Activated T-cell treated with anti-CD3 and anti-CD28 coated beads, Interleukin-2, amount 50 U/mL, for 72 hours (primary cell): ENCODE measurements at places on chromosomes 2 and 18. TPM values are rescaled to one million over a fixed set of nuclear protein-coding genes. Genes with fewer than 3 reads are reported as not detected.

- no peak overlapping the region for H3K4me3 ChIP-seq
- H3K27me3 ChIP-seq, result no peaks in the 10 kb centered on the region
- no peak for DNase-seq
- no peaks in the 10 kb centered on the region for H3K36me3 ChIP-seq
- no peak overlapping the region for H3K27ac ChIP-seq
Observed at GRCh38 chr2:5316001-5316490, 376.1 kb upstream of the SOX11 start.

DNA sequence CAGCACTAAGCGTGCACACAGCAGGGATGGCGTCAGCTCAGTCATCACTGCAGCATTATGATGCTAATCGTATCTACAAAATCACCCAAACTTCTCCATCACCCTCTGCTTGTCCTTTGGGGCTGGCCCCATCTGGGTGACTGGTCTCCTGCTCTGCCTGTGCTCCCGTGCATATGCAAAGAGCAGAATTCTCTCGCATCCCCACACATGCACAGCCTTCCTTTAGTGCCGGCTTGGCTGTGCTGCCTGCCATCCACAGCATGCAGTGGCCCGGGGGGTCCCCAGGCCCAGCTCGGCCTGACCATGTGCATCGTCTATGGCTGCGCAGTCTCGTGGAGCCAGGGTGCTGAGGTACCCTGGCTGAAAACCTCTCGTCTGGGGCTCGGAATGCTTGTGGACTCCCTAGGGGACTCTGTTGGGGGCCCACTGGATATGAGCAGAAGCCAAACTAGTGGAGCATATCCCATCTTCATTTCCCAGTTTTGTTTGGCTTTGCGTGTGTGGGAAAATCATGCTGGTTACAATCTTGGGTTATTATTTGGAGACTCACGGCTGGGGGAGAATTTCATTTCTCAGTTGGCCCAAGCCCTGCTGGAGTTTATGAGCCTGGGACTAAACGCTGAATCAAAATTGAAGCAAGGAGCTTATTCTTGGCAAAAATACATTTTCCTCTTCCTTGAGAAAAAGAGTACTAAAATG, 70.9 kb upstream of the HS6ST1 start:
- H3K27me3 ChIP-seq, result no peaks in the 10 kb centered on the region
- H3K4me1 ChIP-seq, result no peaks in the 10 kb centered on the region
- H3K36me3 ChIP-seq, result no peaks in the 10 kb centered on the region
- H3K27ac ChIP-seq, result no peak overlapping the region
- H3K4me3 ChIP-seq, result no peak overlapping the region

- H3K36me3 ChIP-seq, result no peaks in the 10 kb centered on the region
- H3K27me3 ChIP-seq, result peaks cover 7% of the 10 kb centered on the region
- no peak overlapping the region for H3K4me3 ChIP-seq
- no peaks in the 10 kb centered on the region for H3K4me1 ChIP-seq
- DNase-seq, result no peak
- H3K27ac ChIP-seq, result no peak overlapping the region
Observed at GRCh38 chr2:16870491-16871076, 204.9 kb upstream of the CYRIA start.

DNA sequence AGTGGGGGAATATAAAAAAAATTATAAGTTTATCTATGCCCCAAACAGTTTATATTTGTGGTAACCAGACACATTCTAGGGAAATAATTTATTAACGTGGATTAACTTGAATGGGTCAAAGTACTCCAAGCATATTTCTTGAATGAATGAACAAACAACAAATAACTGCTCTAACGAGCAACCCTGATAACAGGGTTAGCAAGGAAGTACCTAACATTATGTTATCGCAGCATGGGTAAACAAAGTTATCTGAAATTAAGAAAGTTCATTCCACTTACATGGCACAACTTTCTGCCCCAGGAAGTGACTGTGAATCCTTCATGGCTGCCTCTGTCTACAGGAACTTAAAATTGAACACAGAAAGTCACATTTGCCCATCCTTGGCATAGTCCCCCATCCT, 812.9 kb upstream of the ACVR2A start:
- no peaks in the 10 kb centered on the region for H3K4me1 ChIP-seq
- H3K27ac ChIP-seq, result no peak overlapping the region
- H3K36me3 ChIP-seq, result no peaks in the 10 kb centered on the region
- DNase-seq, result no peak
- H3K4me3 ChIP-seq, result no peak overlapping the region
- peaks cover 21% of the 10 kb centered on the region for H3K27me3 ChIP-seq

DNA sequence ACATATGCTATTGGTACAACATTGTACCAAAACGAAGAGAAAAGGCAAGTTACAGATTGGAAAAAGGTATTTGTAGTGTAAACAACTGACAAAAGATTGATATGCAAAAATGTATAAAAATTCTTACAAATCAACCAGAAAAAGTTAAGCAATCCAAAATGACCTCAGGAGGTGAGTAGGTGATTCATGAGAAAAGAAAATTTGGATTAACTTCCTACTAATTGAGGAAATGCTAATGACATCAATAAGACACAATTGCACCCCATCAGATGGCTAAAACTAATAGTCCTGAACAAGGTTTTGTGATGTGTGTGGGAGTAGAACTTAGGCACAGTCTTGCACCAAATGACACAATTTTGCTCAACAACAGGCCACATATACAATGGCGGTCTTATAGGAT, 129.3 kb downstream of the COPS8 start:
- DNase-seq, result no peak
- no peaks in the 10 kb centered on the region for H3K4me1 ChIP-seq
- no peaks in the 10 kb centered on the region for H3K36me3 ChIP-seq
- no peak overlapping the region for H3K4me3 ChIP-seq
- no peak overlapping the region for H3K27ac ChIP-seq

- no peak overlapping the region for H3K27ac ChIP-seq
- no peak for DNase-seq
- H3K27me3 ChIP-seq, result no peaks in the 10 kb centered on the region
- no peak overlapping the region for H3K4me3 ChIP-seq
- no peaks in the 10 kb centered on the region for H3K36me3 ChIP-seq
Observed at GRCh38 chr2:18319987-18320386, 240.5 kb downstream of the RDH14 start.

- no peak for DNase-seq
- H3K36me3 ChIP-seq, result peaks cover 23% of the 10 kb centered on the region
Observed at GRCh38 chr18:12359515-12359927, 17.5 kb downstream of the AFG3L2 start.

- no peak overlapping the region for H3K4me3 ChIP-seq
- no peak overlapping the region for H3K27ac ChIP-seq
- no peaks in the 10 kb centered on the region for H3K27me3 ChIP-seq
- H3K36me3 ChIP-seq, result no peaks in the 10 kb centered on the region
Observed at GRCh38 chr2:211454679-211455078, 898.3 kb downstream of the CPS1 start.

DNA sequence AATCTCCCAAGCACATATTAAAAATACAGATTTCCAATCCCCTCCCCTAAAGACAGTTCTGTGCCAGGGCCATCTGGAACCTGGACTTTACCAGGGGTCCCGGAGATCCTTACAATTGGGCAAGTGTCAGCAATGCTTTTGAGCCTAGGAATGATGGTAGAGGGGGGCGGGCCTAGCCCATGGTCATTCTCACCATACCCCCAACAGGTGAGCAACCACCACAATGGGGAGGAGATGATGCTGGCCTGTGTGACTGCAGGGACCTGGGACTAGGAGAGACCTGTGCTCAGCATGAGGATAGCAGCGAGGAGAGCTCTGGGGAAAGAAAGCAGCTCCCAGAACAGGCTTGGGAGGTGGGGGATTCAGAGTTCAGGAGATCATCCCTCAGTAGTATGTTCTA, 13.9 kb upstream of the ASAP2 start:
- DNase-seq, result no peak
- no peak overlapping the region for H3K4me3 ChIP-seq
- no peak overlapping the region for H3K27ac ChIP-seq
- H3K36me3 ChIP-seq, result no peaks in the 10 kb centered on the region

DNA sequence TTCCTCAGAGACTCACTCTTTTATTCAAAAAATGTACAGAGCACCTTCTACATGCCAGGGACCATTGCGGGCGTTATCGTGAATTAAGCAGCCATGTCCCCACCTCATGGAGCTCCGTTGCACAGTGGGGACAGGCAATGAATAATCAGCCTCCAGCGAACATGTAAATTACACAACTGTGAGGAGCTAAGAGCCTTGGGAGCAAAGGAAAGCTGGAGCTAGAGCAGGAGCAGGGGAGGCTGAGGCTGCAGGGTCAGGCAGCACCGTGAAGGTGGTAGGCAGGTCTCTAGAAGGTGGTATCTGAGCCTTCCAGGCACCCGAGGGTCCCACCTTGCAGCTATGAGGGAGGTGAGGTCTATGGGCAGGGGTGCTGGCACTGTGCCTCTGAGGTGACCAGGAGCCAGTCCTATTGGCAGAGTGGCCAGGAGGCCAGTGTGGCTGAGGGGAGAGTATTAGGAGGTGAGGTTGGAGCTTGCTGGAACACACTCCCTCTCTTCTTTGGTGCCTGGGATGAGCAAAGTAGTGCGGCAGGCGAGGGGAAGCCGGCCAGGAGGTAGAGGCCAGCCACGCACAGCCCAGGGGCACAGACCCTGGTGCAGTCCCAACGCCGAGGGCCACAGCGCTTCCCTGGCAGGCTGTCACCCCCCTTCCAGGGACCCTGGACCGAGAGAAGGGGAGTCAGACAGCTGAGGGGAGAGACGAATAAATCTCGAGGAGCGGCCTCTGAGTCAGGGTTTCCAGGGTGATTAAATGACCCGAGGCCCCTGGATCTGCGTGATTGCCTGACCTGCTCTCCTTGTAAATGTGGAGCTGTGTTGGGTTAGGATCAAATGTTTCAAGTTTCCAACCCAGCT, 167.3 kb downstream of the SEPTIN10 start:
- no peaks in the 10 kb centered on the region for H3K4me1 ChIP-seq
- no peak overlapping the region for H3K27ac ChIP-seq
- peaks cover 9% of the 10 kb centered on the region for H3K36me3 ChIP-seq
- H3K4me3 ChIP-seq, result no peak overlapping the region
- no peak for DNase-seq

DNA sequence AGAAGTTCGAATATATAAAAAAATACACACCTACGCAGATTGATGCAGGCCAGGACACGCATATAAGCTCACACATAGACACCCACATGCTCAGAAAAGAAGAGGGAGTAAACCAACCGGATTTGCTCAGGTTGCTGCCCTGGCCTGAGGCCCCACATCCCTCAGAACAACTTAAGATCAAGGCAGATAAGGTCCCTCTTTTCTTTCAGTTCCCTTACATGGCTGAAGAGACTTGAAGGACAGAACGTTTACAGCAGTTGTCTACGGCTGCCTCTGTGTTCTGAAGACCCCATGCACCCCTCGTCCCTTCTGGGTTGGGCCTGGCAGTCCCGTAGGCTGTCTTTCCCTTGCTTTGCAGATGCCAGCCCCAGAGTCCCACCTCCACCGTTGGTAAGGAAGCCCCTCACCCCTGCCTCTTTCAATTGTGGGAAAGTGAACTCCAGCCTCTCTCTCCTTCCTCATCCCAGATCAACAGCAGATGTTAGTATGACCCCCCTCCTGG, 4.3 kb upstream of the NAGK start:
- H3K4me3 ChIP-seq, result no peak overlapping the region
- no peaks in the 10 kb centered on the region for H3K36me3 ChIP-seq
- no peak overlapping the region for H3K27ac ChIP-seq
- no peak for DNase-seq
- peaks cover 16% of the 10 kb centered on the region for H3K4me1 ChIP-seq

DNA sequence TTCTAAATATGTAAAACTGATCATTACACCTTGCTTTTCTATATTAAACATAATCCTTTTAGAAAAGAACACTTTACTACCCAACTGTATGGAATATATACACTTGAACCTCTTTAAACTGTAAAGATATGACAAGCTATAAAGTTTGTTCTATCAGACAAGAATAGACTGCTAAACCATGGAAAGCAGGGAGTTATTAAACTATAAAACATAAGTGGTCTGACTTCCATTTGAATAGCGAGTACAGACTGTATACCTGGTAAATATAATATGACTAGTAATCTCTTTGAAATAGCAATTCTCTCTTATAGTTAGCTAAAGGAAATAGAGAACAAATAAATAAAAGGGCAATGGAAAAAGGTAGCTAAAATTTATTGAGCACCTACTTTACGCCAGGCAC, 125.7 kb downstream of the PRKRA start:
- no peak for DNase-seq
- H3K36me3 ChIP-seq, result no peaks in the 10 kb centered on the region
- no peak overlapping the region for H3K4me3 ChIP-seq
- H3K27me3 ChIP-seq, result peaks cover 7% of the 10 kb centered on the region

DNA sequence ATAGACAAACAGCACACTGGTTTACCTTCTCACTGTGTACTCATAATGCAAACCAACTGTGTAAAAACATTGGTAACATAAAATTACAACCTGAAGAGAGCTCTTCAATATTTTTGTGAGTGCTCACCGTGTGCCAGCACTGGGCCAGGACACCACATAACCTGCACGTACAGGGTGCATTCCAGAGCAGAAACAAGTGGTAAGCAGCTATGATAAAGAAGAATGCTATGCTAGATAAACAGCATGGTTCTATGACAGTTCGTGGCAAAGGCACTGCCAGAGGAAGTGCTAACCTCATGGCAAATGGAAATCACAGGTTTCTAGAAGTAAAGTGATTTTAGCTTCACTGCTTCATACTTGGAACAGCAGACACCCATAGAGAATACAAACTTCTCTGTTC, 343.5 kb downstream of the MTX2 start:
- no peaks in the 10 kb centered on the region for H3K4me1 ChIP-seq
- H3K27ac ChIP-seq, result no peak overlapping the region
- H3K36me3 ChIP-seq, result no peaks in the 10 kb centered on the region
- DNase-seq, result no peak

- H3K27ac ChIP-seq, result no peak overlapping the region
- peaks cover 13% of the 10 kb centered on the region for H3K27me3 ChIP-seq
- no peak for DNase-seq
- no peaks in the 10 kb centered on the region for H3K36me3 ChIP-seq
- H3K4me1 ChIP-seq, result no peaks in the 10 kb centered on the region
- H3K4me3 ChIP-seq, result no peak overlapping the region
Observed at GRCh38 chr2:2191110-2191707, 139.9 kb downstream of the MYT1L start.

GRCh38 chr2:202337706-202338346, 38.3 kb upstream of the BMPR2 start:
- DNase-seq, result no peak
- H3K36me3 ChIP-seq, result no peaks in the 10 kb centered on the region
- H3K27me3 ChIP-seq, result no peaks in the 10 kb centered on the region
- no peaks in the 10 kb centered on the region for H3K4me1 ChIP-seq

GRCh38 chr2:18599509-18600254, 10.3 kb upstream of the NT5C1B start:
- H3K4me3 ChIP-seq, result no peak overlapping the region
- no peak overlapping the region for H3K27ac ChIP-seq
- H3K27me3 ChIP-seq, result no peaks in the 10 kb centered on the region
- H3K4me1 ChIP-seq, result no peaks in the 10 kb centered on the region

GRCh38 chr2:190533968-190534309, 583 bp downstream of the NEMP2 start:
- H3K27me3 ChIP-seq, result no peaks in the 10 kb centered on the region
- H3K27ac ChIP-seq, result peak overlapping the region; percentile 99
- H3K36me3 ChIP-seq, result peaks cover 38% of the 10 kb centered on the region
- H3K4me3 ChIP-seq, result peak overlapping the region; percentile 97
- peak; percentile 68 for DNase-seq
- H3K4me1 ChIP-seq, result peaks cover 63% of the 10 kb centered on the region

Gene TMEFF2
- not detected for total RNA-seq

Gene COBLL1
- total RNA-seq, result 0.23 TPM

Gene LIMS3
- total RNA-seq, result 0.17 TPM

Gene HSBP1L1
- total RNA-seq, result 11.8 TPM

Gene CD302
- 0.72 TPM for total RNA-seq

Gene NOL4
- not detected for total RNA-seq

Gene MARCO
- not detected for total RNA-seq

Gene CERS6
- total RNA-seq, result 18.5 TPM

Gene KCNIP3
- not detected for total RNA-seq

Gene MOCOS
- 0.22 TPM for total RNA-seq

Gene POTEJ
- total RNA-seq, result not detected

Gene CDH19
- total RNA-seq, result not detected
